CD4-positive, alpha-beta memory T cell (primary cell): ENCODE measurements at places on chromosomes 16 and 17. TPM values are rescaled to one million over a fixed set of nuclear protein-coding genes. Genes with fewer than 3 reads are reported as not detected.

Gene PSME3IP1
- total RNA-seq = 157 TPM

GRCh38 chr16:46915483-46916025 lies 31.4 kb downstream of the GPT2 start:
- H3K4me3 ChIP-seq = no peak overlapping the region
- no peak for DNase-seq
- no peaks in the 10 kb centered on the region for H3K4me1 ChIP-seq
- H3K27me3 ChIP-seq = no peaks in the 10 kb centered on the region

GRCh38 chr17:50559674-50560184 lies 786 bp upstream of the CACNA1G start:
- no peaks in the 10 kb centered on the region for H3K36me3 ChIP-seq
- no peak overlapping the region for H3K27ac ChIP-seq
- DNase-seq = peak; percentile 48

- no peak overlapping the region for H3K27ac ChIP-seq
- H3K4me1 ChIP-seq = no peaks in the 10 kb centered on the region
- H3K4me3 ChIP-seq = no peak overlapping the region
- H3K27me3 ChIP-seq = peaks cover 4% of the 10 kb centered on the region
- H3K36me3 ChIP-seq = no peaks in the 10 kb centered on the region
- no peak for DNase-seq
Measured at GRCh38 chr16:9159839-9160550, 68.6 kb downstream of the HAPSTR1 start.

- no peak for DNase-seq
- no peaks in the 10 kb centered on the region for H3K4me1 ChIP-seq
- H3K36me3 ChIP-seq = peaks cover 18% of the 10 kb centered on the region
- no peak overlapping the region for H3K4me3 ChIP-seq
- no peaks in the 10 kb centered on the region for H3K27me3 ChIP-seq
Measured at GRCh38 chr16:3528406-3528805, 27.6 kb downstream of the CLUAP1 start.

DNA sequence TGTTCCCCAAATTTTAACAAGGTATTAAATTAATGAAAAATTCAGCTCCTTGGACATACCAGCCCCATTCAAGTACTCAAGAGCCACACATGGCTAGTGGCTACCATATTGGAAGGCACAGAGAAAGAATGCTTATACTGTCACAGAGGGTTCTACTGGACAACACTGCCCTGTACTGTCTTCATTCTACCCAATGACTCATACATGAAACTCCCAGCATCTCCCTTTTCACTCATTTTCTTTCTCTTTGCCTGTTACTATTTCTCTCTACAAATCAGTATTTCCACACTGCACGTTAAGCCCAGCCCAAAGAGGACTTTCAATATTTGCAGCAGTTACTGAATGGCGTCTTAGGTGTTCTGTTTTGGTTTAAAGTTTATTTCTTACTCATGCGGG lies 72.1 kb upstream of the RCVRN start:
- DNase-seq = no peak
- no peaks in the 10 kb centered on the region for H3K27me3 ChIP-seq
- no peak overlapping the region for H3K4me3 ChIP-seq
- no peak overlapping the region for H3K27ac ChIP-seq
- no peaks in the 10 kb centered on the region for H3K36me3 ChIP-seq

GRCh38 chr16:19138601-19139000 lies 24.8 kb downstream of the ITPRIPL2 start:
- H3K4me3 ChIP-seq = no peak overlapping the region
- H3K4me1 ChIP-seq = no peaks in the 10 kb centered on the region
- H3K36me3 ChIP-seq = no peaks in the 10 kb centered on the region
- no peaks in the 10 kb centered on the region for H3K27me3 ChIP-seq
- DNase-seq = no peak
- no peak overlapping the region for H3K27ac ChIP-seq

DNA sequence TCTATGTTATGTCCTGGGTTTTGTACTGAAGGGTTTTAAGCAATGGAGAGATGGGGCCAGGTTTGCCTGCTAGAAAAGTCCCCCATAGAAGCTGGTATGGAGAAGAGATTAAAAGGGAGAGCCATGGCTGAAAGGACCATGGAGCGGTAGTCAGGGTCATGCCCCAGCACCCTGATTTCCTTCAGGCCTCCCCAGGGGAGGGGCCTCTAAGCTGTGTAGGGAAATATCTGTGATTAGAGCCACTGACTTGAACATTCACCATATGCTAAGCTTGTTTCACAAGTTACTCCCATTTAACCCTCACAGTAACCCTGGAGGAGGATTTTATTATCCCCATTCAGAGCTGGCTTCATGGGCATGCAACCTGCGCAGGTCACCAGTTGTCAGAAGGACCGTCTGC lies 3.8 kb upstream of the ATP2A3 start:
- H3K36me3 ChIP-seq = no peaks in the 10 kb centered on the region
- no peak overlapping the region for H3K4me3 ChIP-seq
- no peak for DNase-seq
- no peak overlapping the region for H3K27ac ChIP-seq
- H3K4me1 ChIP-seq = peaks cover 22% of the 10 kb centered on the region

- H3K4me1 ChIP-seq = peaks cover 27% of the 10 kb centered on the region
- H3K4me3 ChIP-seq = peak overlapping the region; percentile 43
- no peak for DNase-seq
- H3K36me3 ChIP-seq = no peaks in the 10 kb centered on the region
Measured at GRCh38 chr17:63476459-63476853, 405 bp upstream of the ACE start.

Gene HBA2
- total RNA-seq = not detected

Gene IRX3
- total RNA-seq = not detected

DNA sequence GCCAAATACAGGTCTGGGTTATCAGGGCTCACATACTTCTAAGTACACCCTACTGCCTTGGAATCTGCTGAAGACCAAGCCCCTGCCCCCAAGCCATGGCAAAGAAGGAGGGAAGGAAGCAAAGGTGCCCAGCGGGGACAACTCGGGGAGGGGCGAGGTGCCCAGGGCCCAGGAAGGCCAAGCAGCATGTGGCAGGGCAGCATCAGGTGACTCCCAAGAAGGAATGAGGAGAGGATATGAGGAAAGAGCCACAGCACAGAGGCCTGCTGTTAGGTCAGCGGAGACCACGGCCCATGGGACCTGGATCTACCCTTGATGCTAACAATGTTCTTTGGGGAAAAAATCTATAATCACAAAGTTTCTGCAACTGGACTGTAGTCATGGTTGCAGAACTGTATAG lies 142.6 kb upstream of the CRHR1 start:
- H3K27ac ChIP-seq = no peak overlapping the region
- H3K36me3 ChIP-seq = peaks cover 4% of the 10 kb centered on the region
- no peaks in the 10 kb centered on the region for H3K27me3 ChIP-seq
- H3K4me1 ChIP-seq = peaks cover 4% of the 10 kb centered on the region
- DNase-seq = no peak
